Activated CD4-positive, alpha-beta T cell treated with anti-CD3 and anti-CD28 coated beads, Interleukin-2, Interleukin-4, amounts not matched to agents 100 ng/mL and 50 ng/mL, durations not matched to agents 16 hours and 8 hours (primary cell): ENCODE measurements at places on chromosomes 7 and 10.

GRCh38 chr7:43385856-43386255 is 197.1 kb upstream of the STK17A start:
- peak; percentile 17 for DNase-seq

GRCh38 chr10:131703541-131703940 is 197.3 kb upstream of the PPP2R2D start:
- no peak for DNase-seq

- DNase-seq = no peak
Observed at GRCh38 chr10:131575877-131576276, 264.4 kb upstream of the TCERG1L start.

DNA sequence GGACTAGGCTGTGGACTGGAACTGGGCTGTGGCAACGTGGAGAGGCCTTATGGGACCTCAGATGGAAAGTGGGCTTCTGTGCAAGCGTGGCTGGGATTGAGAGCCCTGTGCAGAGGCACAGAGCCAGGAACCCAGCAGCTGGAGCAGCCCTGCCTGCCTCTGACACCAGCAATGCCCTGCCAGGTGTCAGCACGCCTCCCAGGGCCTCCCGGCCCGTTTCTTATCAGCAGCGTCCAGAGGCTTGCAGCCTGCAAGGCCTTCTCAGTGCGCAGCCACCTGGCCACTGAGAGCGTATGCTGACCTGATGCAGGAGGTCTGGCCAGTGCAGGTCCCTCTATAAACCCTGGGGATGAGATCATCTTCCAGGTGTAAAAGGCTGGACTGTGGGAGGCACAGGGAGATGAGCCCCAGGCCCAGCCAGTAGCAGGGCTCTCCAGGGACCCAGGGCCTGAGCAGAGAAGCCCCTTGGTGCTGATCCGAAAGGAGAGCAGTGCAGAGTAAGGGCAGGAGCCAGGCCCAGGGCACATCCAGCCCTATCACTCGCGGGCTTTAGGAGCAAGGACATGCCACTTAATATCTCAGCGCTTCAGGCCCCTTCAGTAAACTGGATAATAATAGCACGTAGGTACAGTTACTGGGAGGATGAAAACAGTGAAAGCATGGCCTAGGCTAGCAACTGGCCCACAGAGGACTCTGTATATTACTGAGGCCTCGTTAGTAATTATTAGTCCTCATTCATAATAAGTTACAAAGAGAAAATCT is 38.8 kb upstream of the ANTXRL start:
- no peak for DNase-seq

DNA sequence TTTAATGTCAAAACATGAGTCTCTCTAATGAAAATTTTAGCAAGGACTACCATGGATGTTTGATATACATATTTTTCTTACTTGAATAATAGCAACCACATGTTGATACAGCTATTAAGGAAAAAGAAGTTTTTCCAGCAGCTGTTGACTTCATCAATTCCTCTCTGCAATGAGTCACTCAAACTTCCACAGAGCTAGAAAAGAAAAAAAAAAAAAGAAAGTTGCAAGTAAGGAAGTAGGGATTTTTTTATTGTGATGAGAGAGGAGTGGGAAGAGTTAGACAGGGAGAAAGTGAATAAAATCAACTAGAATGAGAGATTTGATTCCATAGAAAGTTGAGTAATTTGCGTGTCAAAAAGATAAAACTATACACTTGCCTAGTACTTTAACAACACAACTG is 46.2 kb downstream of the CAV1 start:
- DNase-seq = no peak

GRCh38 chr7:74573512-74573911 is 84.0 kb upstream of the GTF2I start:
- DNase-seq = no peak

DNA sequence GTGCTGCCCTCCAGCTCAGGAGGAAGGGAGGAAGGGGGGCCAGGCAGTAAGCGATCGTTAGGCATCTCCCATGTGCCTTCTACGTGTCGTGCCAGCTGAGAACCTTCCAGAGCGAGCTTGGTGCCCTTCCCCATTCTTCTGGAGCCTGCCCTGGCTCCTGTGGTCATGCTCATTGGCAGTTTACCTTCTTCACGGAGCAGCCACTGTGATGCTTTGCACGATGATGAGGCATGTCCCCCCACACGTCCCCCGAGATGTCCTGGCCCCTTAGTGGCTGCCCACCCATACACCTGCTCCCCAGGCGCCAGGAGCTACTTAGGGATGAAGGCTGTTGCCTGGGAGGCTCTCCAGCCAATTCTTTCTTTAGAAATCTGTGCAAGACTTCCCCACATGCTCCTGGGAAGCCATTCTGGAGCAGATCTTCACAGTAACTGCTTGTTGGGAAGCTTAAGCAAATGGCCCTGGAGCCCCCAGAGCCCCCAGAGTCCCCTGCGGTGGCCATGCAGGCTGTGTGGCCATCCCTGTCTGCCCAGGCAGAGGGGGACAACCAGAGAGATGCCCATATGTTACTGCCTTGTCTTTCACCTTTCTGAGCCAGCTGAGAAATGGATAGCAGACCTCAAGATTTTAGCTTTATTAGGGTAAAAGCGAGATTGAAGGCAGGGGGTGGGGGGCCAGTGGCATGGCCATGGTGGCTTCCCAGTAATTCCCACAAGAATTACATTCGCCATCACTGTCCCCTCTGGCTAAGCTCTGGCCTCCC is 199.0 kb downstream of the EBF3 start:
- no peak for DNase-seq

DNA sequence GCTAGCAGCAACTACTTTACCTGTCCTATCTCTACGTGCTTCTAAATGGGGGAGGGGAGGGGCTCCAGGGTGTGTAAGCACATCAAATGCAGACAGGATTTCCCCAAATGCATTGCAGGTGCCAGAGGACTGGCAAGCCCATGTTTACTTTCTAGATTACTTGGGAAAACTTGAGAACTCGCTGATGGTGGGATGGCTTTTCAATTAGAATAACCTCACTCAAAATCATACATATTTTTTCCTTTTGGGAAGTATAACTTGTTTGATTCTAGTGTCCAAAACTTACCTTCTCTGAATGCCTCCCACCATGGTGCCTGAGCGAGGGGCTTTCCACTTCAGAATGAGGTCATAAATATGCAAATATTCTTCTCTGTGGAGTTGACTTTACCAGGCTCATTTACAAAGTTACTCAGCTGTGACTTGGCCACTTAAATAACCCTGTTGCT is 191.3 kb upstream of the RHOBTB1 start:
- DNase-seq = no peak

GRCh38 chr7:32774541-32774951 is 117.0 kb downstream of the KBTBD2 start:
- DNase-seq = no peak

- no peak for DNase-seq
Observed at GRCh38 chr7:151003572-151003971, 12.8 kb downstream of the NOS3 start.

DNA sequence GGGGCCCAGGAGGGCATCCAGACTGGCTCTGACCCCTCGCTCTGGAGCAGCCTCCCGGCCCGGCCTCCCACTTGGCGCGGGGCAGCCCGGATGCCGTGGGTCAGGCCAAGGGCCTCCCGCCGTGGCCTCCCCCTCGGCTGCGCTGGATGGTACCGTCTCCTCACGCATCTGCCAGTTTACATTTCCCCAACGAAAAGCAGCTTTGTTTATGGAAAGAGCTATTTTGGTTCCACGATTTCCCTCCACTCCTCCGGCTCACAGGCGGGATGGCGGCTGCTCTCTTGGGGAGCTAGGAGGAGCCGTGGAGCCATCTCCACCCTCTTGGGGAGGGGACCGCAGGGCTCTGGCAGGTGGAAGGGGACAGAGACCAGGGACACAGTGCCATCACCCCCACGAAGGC is 93.2 kb upstream of the MYL10 start:
- no peak for DNase-seq

DNA sequence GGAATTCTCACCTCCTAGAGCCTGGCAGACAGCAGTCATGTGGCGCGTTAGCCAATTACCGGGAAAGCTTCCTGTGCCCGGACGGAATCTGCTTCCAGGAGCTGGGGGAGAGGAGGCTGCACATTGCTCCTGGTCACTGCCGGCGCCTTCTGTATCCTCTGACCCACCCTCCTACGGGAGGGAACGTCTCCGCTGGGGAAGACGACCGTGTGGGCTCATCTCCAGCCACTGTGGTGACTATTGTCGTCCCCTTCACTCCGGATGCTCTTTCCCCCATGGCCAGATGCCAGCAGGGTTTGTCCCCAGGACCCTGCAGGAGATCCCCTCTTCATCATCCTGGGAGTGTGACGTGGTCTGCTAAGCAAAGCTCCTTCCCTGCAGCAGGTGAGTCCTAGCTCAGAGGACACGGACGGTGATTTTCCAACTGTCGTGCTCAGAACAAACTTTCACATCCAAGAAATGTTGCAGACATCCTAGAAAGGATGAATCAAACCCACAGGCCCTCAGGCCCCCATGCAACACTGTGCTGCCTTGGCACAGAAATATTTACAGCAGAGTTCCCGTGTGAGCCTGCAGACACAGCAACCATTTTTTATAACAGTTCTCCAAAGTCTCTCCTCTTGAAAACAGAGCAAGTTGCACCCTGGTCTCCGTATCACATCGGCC is 29.6 kb upstream of the FAM20C start:
- DNase-seq = no peak

- no peak for DNase-seq
Observed at GRCh38 chr7:151700586-151701165, 176.2 kb downstream of the PRKAG2 start.

DNA sequence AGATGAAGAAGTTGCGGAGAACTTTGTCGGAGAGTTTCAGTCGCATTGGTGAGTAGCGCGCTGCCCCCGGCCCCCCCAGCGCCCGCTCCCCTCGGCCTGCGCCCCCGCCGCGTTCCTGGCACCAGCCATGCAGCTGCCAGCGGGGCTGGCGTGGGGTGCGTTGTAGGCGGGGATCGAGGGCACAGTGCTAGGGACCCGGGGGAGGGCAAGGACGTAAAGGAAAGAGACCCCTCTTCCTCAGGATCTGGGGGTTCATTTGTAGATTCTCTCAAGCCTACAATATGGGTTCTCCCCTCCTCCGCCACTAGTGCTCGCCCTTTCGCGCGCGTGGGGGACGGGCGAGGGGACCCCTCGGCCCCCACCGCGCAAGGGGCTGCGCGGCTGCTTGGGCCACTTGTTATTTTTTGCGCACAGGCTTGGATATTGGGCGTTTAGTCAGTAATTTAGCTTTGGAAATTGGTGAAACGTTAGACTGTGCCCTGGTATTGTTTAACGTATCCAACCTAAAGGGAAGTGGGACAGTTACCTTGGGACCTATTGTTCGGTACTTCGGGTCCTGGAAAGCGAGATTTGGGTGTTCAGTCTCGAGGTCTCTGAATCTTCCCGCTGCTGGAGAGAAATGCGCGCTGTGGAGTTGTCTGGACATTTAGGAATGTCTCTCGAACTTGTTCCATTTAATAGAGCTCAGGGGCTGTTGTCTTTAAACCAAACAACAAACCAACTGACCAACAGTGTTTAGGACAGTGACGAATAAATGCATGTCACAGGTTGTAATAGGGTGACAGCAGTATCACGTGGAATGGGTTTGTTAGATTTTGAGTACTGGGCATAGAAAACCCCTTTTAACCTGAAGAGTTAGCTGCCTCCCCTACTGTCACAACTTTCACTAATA is 796 bp downstream of the CDK14 start:
- DNase-seq = no peak

DNA sequence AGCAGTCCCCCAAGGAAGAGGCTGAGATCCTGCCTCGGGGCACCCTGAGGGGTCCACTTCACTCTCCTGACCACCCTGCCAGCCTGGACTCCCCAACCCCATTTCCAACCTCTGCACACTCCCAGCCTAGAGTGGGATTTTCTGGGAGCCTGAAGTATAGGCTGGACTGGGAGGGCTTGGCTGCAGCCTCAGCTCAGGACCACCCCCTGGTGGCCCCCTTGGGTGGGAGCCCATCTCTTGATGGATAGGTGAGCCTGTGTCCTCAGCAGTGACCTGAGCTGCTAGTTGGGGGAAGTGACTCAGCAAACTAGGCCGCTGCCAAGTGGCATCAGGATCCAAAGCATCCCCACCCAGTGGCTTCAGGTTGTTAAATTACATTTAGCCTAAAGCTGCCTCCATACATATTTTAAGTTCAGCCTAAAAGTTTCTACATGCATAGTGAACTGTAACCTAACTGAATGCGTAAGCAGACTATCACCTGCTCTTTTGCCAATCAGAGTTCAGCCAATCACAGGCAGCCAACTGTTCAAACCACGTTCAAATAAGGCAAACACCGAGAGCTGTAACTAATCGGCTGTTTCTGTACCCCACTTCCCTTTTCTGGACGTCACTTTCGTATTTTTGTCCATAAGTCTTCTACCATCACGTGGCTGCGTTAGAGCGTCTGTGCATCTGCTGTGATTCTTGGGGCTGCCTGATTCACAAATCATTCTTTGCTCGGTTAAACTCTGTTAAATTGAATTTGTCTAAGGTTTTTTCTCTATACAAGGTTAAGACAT is 144.0 kb downstream of the PLPP4 start:
- DNase-seq = no peak

DNA sequence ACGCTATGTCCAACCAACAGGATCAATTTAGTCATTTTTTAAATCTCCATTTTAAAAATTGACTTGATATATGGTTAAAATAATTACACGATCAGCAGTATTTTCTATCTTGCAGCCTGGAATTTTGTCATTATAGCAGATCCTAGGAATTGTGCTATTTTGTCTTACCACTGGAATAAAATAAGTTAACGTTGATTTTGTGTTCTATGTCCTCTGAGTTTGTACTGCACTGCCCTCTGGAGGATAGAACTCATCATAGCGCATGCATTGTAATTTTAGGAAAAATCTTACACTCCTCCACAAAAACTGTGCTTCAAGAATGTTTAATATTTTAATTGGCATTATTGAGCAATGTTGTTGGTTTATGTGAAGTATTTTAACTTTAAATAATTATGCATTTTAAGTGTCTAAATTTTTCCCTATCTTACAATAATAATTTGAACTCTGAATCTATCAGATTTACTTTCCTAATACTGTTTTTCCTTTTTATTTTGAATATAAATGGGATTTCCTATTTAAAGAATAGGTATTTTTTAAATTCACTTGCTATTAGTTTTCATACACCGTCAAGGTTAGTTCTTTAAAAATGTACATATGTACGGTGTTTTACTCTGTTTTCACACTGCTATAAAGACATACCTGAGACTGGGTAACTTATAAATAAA is 220.1 kb downstream of the PPP1R3A start:
- peak; percentile 11 for DNase-seq
